ENCODE measurements at places on chromosomes 4 and X. TPM values are rescaled to one million over a fixed set of nuclear protein-coding genes. Genes with fewer than 3 reads are reported as not detected.

- no peak for DNase-seq
Observed at GRCh38 chrX:9166584-9166944, 132.6 kb upstream of the FAM9B start.

- no peak for DNase-seq
Observed at GRCh38 chr4:41072021-41072777, 142.1 kb downstream of the APBB2 start.

DNA sequence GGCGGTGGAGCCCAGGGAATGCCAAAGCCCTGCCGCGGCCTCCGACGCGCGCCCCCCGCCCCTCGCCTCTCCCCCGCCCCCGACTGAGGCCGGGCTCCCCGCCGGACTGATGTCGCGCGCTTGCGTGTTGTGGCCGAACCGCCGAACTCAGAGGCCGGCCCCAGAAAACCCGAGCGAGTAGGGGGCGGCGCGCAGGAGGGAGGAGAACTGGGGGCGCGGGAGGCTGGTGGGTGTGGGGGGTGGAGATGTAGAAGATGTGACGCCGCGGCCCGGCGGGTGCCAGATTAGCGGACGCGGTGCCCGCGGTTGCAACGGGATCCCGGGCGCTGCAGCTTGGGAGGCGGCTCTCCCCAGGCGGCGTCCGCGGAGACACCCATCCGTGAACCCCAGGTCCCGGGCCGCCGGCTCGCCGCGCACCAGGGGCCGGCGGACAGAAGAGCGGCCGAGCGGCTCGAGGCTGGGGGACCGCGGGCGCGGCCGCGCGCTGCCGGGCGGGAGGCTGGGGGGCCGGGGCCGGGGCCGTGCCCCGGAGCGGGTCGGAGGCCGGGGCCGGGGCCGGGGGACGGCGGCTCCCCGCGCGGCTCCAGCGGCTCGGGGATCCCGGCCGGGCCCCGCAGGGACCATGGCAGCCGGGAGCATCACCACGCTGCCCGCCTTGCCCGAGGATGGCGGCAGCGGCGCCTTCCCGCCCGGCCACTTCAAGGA is at the start of gene FGF2:
Gene FGF2, plus strand, starts transcription at position 279 of the 705 bp plus-strand sequence. Its CDS starts 344 bp downstream, at position 623.
- DNase-seq, result no peak

DNA sequence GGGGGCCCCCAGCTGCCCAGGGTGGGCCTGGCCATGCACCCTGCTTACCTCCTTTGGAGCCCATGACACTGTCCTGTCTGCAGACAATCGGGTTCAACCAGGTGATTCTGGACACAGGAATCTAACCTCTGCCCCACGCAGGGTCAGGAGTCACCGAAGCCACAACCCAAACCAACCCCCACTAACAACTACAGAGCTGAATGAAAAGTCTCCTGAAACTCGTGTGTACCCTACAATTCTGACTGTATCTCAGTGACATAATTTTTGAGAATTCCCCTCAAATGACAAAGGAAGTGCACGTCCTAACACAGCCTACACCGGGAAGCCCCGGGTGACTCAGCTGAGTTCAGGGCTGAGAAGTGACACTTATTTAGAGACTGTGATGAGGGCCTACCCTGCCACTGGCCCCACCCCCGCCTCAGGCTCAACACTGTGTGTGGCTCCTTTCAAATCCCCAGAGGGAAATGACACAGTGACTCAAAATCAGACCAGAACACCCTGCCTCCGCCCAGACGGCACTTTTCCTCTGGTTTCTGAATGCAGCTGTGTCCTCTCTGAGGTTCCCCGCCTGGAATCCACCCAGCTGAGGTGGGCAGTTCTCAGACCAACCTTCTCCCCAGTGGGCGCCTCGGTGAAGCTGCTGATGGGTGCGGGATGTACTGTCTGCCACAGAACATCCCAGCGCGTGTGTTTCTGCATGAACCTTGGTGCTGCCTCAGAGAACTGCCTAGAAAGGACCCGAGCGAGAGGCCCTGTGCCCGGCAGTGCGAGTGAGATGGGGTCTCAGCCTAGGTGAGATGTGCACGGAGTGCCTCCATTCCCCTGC is 9.9 kb downstream of the TNIP2 start:
- DNase-seq, result no peak

DNA sequence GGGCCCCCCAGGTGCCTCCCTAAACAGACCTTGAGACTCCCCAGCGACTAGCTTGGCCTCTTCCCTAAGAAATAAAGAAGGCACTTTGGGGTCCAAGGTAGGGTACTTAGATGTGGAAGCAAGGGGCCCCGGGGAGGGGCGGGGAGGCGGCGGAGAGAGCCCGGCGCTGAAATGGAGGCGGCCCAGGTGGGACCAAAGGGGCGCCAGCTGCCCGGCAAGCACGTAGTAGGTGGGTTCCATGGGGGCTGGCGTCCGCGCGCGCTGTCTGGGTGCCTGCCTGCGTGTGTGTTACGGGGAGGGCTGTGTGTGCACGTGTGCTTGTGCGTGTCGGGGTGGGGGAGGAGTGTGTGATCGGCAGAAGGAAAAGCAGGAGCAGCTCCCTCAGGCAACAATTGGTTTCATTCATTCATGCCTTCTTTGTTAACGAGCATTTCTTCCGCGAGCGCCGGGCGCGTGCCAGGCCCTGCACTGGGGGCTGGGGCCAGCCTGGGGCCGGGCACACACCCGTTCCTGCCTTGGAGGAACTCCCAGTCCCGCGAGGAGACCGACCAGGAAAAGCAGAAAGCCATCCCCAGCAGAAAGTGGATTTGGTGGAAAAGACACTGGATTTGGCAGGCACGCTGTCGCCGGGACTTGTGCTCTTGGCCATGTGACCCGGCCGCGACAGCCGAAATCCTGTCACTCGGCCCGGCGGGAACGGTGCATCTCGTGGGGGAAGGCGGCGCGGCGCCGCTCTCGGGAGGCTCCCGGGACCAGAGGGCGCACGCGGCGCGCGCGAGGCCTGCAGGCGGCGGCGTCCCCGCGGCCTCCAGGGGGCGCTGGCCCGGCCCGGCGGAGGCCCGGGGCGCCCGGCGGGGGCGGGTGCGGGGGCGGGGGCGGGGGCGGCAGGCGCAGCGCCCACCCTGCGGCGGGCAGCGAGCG is 3.3 kb upstream of the DUSP9 start:
- no peak for DNase-seq

GRCh38 chr4:42787079-42787463 is 105.4 kb upstream of the GRXCR1 start:
- DNase-seq, result no peak

- DNase-seq, result no peak
Observed at GRCh38 chr4:113457886-113458285, 303.7 kb downstream of the CAMK2D start.

DNA sequence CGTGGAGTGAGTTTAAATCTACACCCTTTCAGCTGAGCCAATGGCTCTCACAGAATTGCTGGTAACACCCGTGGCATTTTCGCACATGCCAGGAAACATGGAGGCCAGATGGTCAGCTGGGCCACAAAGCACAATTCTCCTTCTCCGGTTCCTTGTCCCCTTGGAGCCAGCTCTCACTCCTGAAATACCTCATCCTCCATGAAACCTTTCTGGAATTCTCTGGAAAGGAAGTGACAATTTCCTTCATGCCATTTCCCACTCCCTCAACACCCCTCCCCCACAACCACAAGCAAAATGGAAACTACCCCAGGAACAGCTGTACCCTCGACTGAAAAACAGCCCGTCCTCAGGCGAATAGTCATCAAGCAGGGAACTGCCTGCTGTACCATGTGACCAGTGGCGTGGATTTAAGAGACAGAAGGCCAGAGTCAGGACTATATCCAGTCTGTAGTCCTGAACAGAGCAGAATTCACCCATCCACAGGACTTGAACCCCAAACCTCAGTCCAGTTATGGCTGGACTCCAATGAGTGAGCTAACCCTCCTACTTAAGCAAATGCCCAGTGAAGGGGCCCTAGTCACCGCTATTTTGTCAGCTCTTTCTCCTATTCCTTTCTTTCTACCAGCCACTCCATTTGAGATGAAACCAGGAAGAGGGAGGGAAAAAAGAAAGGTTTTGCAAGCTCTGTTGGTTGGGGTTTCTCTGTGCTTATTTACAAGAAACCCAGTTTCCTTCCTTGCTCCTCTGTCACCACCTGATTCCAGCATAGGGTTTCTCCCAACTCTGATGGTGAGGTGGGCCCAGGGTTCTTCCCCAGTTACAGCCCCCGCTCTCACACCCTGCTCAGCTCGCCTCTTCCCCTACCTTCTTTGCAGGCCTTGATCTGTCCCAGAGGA is 24.5 kb downstream of the ELF4 start:
- DNase-seq, result peak; percentile 76

- no peak for DNase-seq
Observed at GRCh38 chr4:39037491-39037825, 5.2 kb upstream of the TMEM156 start.

DNA sequence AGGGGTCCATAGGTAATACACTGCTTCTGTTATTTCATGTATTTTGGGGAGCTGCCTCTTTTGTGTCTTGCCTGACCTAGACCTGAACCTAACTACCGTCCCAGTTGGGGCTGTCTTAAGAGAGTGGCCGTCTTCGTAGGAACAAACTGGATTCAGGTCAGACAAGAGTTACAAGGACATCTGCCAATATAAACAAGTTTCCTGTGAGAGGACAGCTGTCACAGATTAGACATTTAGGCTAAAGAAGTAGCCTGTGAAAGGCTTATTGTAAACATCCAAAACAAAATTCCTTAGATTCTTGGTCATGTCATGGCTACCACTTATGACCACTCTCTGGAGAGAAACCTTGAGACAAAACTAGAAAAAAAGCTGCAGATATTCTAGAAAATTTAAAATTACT is 797.6 kb upstream of the AADAT start:
- no peak for DNase-seq

DNA sequence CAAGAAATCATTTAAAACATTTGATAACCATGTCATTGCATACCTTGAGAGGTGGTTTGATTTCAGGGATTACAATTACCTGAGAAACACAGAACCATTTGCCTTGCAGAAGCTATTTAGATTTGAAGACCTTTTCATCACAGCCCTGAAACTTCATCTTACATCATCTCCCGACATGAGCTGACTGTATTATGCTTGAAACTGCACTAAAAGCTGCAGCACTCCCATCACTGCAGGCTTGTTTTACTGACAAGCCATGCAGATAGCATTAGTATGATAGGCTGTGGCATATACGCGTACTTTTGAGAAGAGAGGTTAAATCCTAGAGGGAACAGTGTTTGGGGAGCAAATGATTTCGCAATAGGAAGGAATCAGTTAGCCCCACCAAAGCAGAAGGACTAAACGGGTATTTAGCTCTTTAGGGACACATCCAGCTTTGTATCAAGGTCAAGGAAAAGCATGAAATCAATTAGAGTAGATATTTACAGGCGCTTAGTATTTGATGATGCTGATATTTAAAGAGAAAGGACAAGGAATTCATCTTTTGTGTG is 133.2 kb upstream of the DIAPH2 start:
- DNase-seq, result no peak

DNA sequence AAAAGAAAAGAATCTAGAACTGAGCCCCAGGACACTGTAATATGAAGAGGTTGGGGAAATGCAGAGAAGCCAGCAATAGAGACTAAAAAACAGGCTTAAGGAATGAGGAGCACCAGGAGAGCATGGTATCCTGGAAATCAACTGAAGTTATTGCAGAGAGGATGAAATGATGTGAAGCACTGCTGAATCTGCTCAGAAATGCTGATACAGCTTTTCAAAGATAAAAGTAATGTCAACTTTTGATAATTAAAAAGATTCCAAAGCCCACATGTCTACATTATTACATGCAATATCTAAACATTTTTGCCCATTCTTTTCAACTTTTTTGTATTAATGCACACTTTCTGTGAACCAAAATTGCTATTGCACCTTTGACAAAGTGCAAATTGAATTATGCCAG is 718.4 kb downstream of the ADGRL3 start:
- no peak for DNase-seq

- DNase-seq, result no peak
Observed at GRCh38 chr4:35511851-35512250, 732.5 kb downstream of the ARAP2 start.

- no peak for DNase-seq
Observed at GRCh38 chr4:56879996-56880395, 27.7 kb upstream of the REST start.

GRCh38 chr4:54032558-54033135 is 31.8 kb downstream of the CHIC2 start:
- DNase-seq, result no peak

DNA sequence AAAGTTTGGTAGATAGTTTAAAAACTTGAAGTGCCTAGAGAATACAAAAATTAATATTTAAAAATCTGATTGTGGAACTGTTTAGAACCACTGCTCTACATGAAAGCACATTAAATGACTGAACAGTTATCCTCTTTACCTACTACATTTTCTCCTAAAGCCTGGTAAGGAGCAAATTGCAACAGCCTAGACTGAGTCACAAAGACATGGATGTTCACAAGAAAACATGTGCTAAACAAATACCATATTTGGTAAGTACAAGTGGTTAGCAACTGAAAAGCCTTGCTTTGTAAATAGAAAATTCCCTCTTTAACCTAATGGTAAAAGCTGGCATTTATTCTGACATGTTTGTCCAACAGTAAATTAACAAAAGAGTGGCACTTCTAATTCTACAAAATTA is 203.1 kb downstream of the FBXO8 start:
- no peak for DNase-seq

GRCh38 chrX:111322231-111322855 is 52.1 kb upstream of the CAPN6 start:
- no peak for DNase-seq

- DNase-seq, result no peak
Observed at GRCh38 chr4:6574747-6575502, at the start of gene MAN2B2. Gene MAN2B2 (plus strand): TSS chr4:6575189. CDS start chr4:6575211, 22 bp downstream.

DNA sequence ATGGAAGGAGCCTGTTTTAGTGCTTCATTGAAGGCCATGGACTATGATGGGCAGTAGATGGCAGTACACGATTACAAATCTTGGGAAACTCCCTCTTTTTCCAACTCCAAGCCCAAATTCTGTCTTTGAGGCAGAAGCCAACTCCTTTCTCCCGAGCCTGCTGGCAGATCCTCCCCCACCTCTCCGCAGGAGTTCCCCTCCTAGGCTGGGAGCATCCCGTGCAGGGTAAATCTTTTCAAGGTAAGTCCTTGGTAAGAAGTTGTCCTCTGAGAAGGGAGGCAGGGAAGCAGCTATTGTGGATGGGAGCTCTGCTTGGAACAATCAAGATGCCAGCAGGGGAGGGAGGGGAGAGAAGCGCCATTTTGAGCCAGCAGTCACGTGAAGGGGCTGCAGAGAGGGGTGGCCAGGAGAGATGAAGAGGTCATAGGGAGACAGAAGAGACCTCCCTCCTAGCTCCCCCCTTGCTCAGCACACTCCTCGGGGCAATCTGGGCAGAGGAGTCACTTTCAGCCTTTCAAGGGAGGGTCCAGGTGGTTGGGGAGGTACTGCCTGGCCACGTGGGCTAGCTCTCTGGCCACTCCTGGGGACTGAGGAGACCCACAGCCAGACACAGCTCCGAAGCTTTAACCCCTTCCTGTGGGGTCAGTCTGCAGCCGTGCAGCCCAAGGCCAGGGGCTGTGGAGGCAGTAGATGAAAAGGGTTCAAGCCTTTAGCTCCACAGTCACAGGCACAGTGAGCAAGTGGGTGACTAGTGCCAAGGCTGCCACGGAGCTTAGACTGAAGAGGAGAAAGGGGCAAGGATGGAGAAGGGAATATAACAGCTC is 9.6 kb downstream of the CC2D2A start:
- peak; percentile 79 for DNase-seq

SAT1 gene
- 334 TPM for total RNA-seq

HSFX4 gene
- not detected for total RNA-seq

WAS gene
- total RNA-seq, result 0.39 TPM

S100P gene
- total RNA-seq, result not detected

TTC29 gene
- 3.9 TPM for total RNA-seq

ADGRG2 gene
- not detected for total RNA-seq

PF4V1 gene
- total RNA-seq, result not detected
